ENCODE measurements at places on chromosomes 16 and 17. TPM values are rescaled to one million over a fixed set of nuclear protein-coding genes. Genes with fewer than 3 reads are reported as not detected.

ATP2A1 gene
- 0.46 TPM for polyA plus RNA-seq

KCNJ18 gene
- polyA plus RNA-seq: not detected

TSNAXIP1 gene
- polyA plus RNA-seq: 2.3 TPM

GRCh38 chr17:12037970-12038369 lies 17.3 kb downstream of the MAP2K4 start:
- H3K4me1 ChIP-seq: no peaks in the 10 kb centered on the region
- peaks cover 11% of the 10 kb centered on the region for H3K36me3 ChIP-seq
- H3K27me3 ChIP-seq: no peaks in the 10 kb centered on the region
- H3K4me3 ChIP-seq: no peak overlapping the region
- no peak overlapping the region for H3K27ac ChIP-seq

GRCh38 chr16:56262551-56263245 lies 71.4 kb downstream of the GNAO1 start:
- no peaks in the 10 kb centered on the region for H3K36me3 ChIP-seq
- no peak overlapping the region for H3K4me3 ChIP-seq
- no peak for DNase-seq
- H3K27me3 ChIP-seq: no peaks in the 10 kb centered on the region

DNA sequence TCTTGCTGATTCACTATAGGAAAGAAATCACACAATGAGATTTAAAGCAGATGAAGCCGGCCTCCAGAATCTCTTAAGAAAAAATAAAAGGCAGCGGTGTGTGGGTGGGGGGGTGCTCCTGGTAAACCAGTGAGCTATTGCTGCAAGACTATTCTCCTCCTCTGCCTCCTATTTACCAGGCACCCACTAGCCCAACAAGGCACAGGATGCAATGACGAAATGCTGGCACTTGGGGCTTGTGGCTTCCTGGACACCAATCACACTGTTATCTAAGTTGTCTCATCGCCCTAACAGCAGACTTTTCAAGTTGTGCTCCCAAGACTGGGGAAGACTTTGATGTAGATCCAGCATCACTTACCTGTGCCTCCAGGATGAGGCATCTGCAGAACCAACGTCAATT lies 50.2 kb upstream of the NDRG4 start:
- H3K27ac ChIP-seq: no peak overlapping the region
- no peak for DNase-seq
- H3K4me1 ChIP-seq: peaks cover 12% of the 10 kb centered on the region
- no peaks in the 10 kb centered on the region for H3K36me3 ChIP-seq
- H3K4me3 ChIP-seq: no peak overlapping the region
- peaks cover 11% of the 10 kb centered on the region for H3K27me3 ChIP-seq

- H3K27me3 ChIP-seq: no peaks in the 10 kb centered on the region
- DNase-seq: no peak
- H3K36me3 ChIP-seq: peaks cover 61% of the 10 kb centered on the region
- H3K4me1 ChIP-seq: no peaks in the 10 kb centered on the region
- H3K27ac ChIP-seq: no peak overlapping the region
Observed at GRCh38 chr17:9484789-9485188, 90.8 kb downstream of the STX8 start.

- no peak overlapping the region for H3K4me3 ChIP-seq
- H3K4me1 ChIP-seq: no peaks in the 10 kb centered on the region
- H3K27me3 ChIP-seq: no peaks in the 10 kb centered on the region
- DNase-seq: no peak
- peaks cover 34% of the 10 kb centered on the region for H3K36me3 ChIP-seq
- H3K27ac ChIP-seq: no peak overlapping the region
Observed at GRCh38 chr17:4297351-4297750, 33.6 kb upstream of the ANKFY1 start.

GRCh38 chr17:82984751-82985427 lies 94.5 kb upstream of the METRNL start:
- no peak overlapping the region for H3K4me3 ChIP-seq
- peaks cover 12% of the 10 kb centered on the region for H3K4me1 ChIP-seq
- H3K27me3 ChIP-seq: no peaks in the 10 kb centered on the region
- H3K36me3 ChIP-seq: no peaks in the 10 kb centered on the region
- H3K27ac ChIP-seq: no peak overlapping the region

- H3K36me3 ChIP-seq: no peaks in the 10 kb centered on the region
- peaks cover 43% of the 10 kb centered on the region for H3K4me1 ChIP-seq
- H3K27ac ChIP-seq: no peak overlapping the region
- H3K27me3 ChIP-seq: no peaks in the 10 kb centered on the region
- no peak overlapping the region for H3K4me3 ChIP-seq
Observed at GRCh38 chr17:59357219-59357697, 25.8 kb downstream of the YPEL2 start.
